PC-9 (cell line): ENCODE measurements at places on chromosomes 13 and 19. TPM values are rescaled to one million over a fixed set of nuclear protein-coding genes. Genes with fewer than 3 reads are reported as not detected.

- H3K27ac ChIP-seq: peak overlapping the region; percentile 96
- peak overlapping the region; percentile 36; the same call in 1 of the 2 replicates for H3K4me3 ChIP-seq
- peak; percentile 72 for DNase-seq
Observed at GRCh38 chr19:55544776-55545439, 435 bp downstream of the SBK3 start.

- no peak overlapping the region for H3K4me3 ChIP-seq
- no peaks in the 10 kb centered on the region for H3K4me1 ChIP-seq
- no peak for DNase-seq
- H3K27ac ChIP-seq: no peak overlapping the region
Observed at GRCh38 chr13:77398825-77399620, 72.1 kb upstream of the MYCBP2 start.

- peaks cover 19% of the 10 kb centered on the region; the same call in 1 of the 2 replicates for H3K4me1 ChIP-seq
- H3K27ac ChIP-seq: no peak overlapping the region
Observed at GRCh38 chr13:73187106-73187505, 128.3 kb downstream of the KLF5 start.

Gene ONECUT3
- 0.05 TPM in 1 of 2 replicates, not detected in the other for total RNA-seq

Gene MIA
- total RNA-seq: 2.5 and 2.7 TPM in 2 replicates

Gene ATP4A
- total RNA-seq: not detected in 2 replicates

GRCh38 chr13:20128459-20128931, 32.4 kb downstream of the GJA3 start:
- H3K27me3 ChIP-seq: no peaks in the 10 kb centered on the region
- peak overlapping the region; percentile 72 for H3K4me3 ChIP-seq
- no peak for DNase-seq
- 0 out of 2 replicates have a peak, but pooled peaks cover 10% of the 10 kb centered on the region for H3K4me1 ChIP-seq
- H3K36me3 ChIP-seq: no peaks in the 10 kb centered on the region
- H3K27ac ChIP-seq: peak overlapping the region; percentile 65; the same call in 1 of the 2 replicates

DNA sequence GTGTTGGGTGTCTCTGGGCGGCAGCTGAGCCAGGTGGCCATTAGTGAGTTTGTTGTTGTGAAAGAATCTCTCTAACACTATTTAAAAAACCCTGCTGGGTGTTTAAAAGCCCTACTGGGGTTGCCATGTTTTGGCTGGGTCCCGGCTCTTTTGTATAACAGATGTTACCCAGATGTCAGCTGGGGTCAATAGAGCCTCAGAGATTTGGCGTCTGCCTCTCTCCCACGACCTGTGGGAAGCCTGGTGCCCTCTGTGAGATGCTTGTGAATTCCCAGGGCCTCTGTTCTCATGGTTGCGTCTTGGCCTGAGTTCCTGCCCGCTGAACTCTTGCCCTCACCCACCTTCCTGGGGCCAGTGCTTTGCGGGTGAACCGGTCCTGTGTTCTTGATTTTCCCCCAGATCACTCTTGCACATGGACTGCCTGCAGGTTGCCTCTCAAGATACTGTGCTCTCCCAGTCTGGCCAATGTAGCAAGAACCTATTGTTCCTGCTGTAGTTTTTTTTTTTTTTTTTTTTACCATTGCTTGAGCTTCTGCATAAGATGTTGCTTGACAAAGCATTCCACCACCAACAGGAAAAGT, 9.5 kb downstream of the NFILZ start:
- no peaks in the 10 kb centered on the region for H3K27me3 ChIP-seq
- DNase-seq: no peak
- no peaks in the 10 kb centered on the region for H3K36me3 ChIP-seq
- H3K4me1 ChIP-seq: no peaks in the 10 kb centered on the region
- no peak overlapping the region for H3K27ac ChIP-seq
- H3K4me3 ChIP-seq: no peak overlapping the region

Gene PBX4
- 5.7 and 7.4 TPM in 2 replicates for total RNA-seq

Gene NAPSA
- 1.7 and 1.8 TPM in 2 replicates for total RNA-seq

Gene RGCC
- total RNA-seq: 3.4 and 4.8 TPM in 2 replicates

Gene LEUTX
- not detected in 2 replicates for total RNA-seq

Gene C13orf46
- 1.5 and 1.7 TPM in 2 replicates for total RNA-seq

DNA sequence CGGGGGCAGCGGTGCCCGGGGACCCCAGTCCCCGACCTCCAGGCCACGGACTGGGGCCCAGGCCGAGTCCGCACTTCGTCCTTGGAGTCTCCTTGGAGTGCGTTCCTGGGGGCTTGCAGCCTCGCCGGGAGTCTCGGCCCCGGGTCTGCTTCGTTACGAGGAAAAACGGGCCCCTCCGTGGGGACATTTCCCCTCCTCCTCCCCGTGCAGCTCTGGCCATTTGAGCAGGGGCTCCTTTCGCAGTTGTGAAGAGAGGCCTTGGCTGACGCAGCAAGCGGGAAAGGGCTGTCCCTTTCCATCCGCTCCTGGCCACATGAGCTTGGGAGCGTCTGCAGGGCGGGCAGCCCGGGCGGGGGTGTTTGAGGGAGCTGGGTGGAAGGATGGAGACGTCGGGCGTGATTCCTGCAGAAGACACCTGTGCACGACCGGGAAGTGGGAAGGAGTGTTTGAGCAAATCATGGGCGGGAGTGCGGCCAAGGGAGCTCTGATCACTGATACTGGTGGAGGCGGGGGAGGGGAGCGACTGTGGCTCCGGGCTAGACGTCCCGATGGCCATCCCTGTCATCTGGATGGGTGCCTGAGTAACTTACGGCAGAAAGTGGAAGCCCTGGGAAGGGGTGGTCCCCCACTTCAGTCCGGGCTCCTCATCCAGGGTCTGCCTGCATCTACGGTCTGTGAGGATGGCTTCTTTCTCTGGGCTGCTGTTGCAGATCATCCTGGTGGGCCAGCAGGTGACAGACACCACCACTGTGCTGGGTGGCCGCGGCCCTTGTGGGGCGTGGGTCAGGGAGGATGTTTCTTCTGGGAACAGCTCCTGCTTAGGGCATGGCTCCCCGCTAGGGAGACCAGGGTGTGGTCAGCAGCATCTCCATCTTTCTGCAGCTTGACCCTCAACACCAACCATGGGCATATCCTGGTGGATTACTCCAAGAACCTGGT, 736 bp downstream of the GPI start:
- H3K27ac ChIP-seq: peak overlapping the region; percentile 52; the same call in 1 of the 2 replicates
- peaks cover 35% of the 10 kb centered on the region for H3K36me3 ChIP-seq
- no peak for DNase-seq
- peaks cover 16% of the 10 kb centered on the region for H3K4me1 ChIP-seq

- no peaks in the 10 kb centered on the region for H3K36me3 ChIP-seq
- H3K27ac ChIP-seq: peak overlapping the region; percentile 71
- peak overlapping the region; percentile 88; the same call in 1 of the 2 replicates for H3K4me3 ChIP-seq
Observed at GRCh38 chr19:17468302-17469091, 1.8 kb upstream of the SLC27A1 start.

Gene KLHL26
- total RNA-seq: 11.8 and 12.5 TPM in 2 replicates
